ENCODE measurements at places on chromosomes 11 and 22.

- DNase-seq: no peak
These were observed 72.9 kb downstream of the CSNK2A3 start for GRCh38 chr11:11279956-11280689.

DNA sequence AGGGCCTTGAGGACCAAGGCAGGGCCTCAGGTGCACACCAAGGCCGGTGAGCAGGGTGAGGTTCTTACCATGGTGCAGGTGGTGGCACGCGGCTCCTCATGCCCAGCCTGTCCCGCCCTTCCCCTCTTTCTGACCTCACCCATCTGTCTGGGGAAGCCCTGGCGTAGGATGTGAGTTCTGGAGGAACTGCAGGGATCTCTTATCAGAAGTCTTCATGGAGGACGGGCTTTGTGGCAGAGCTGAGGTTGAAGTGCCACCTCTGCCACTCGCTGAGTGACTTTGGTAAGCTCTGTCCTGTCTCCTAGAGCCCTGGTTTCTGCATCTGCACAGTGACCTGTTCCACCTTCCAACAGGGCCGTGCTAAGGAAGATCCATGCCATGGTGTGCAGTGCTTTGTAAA, 49.1 kb downstream of the LRRC32 start:
- DNase-seq: no peak

DNA sequence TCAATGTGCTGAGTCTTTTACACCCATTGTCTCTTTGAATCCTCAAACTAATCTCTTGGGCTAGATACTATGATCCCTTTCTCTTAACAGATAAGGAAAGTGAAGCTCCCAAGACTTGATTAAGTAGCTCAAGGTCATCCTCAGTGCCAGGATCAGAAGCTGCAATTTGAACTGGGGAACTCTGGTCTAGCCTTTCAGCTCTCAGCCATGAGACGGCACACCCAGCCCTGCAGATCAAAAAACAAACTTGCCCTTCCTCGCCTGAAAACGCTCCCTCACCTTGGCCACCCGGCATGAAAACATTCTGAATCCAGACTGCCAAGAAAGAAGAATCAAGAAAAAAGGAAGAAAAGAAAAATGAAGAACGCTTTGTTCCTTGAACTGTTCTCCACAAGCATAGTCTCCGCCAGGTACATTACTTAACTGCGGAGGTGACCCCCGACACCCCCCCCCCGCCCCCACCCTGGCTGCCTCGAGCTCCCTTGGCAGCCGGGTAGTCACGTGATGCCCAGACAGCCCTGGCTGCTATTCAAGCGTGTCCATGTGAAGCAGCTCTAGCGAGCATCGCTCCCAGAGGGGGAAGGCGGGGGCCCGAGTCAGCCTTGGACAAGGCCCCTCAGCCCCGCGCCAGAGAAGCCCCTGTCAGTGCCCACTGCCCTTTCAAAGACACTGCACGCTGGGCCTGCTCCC, 451.2 kb downstream of the MIAT start:
- no peak for DNase-seq

- DNase-seq: no peak
These were observed 10.4 kb downstream of the SPON1 start for GRCh38 chr11:13972944-13973343.

DNA sequence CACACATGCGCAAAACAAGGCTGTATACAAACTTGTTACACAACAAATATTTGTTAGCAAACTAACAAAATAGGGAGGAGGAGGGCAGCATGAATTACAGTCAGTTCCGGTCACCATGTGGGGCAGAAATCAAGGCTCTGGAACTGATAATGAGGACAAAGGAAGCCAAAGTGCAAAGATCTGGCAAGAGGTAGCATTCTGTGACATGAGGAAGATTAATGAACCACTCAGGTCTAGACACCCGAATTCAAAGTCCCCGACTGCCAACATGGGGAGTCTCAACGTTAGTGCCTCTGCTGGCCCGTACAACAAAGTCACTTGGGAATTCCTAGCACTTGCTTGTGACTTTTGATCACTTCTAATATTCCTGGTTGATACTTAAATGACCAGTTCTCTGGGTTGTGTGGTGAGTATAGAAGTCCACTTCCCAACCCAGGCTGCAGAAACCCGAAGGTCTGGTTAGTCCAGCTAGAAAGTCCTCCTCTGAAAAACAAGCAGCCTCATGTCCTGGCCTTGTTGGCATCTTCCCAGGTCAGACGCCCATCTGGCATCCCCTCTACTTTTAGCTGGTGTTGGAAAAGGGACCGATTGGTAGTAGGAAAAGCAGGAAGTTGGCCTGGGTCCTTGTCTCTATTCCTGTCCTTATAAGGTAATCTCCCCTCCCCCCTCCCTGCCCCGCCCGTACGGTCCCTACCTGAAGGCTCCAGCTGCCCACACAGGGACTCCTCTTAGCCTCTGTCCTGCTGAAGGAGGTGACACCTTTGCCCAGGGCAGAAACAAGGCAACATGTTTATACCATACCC, 1.6 kb downstream of the SUN2 start:
- DNase-seq: no peak

DNA sequence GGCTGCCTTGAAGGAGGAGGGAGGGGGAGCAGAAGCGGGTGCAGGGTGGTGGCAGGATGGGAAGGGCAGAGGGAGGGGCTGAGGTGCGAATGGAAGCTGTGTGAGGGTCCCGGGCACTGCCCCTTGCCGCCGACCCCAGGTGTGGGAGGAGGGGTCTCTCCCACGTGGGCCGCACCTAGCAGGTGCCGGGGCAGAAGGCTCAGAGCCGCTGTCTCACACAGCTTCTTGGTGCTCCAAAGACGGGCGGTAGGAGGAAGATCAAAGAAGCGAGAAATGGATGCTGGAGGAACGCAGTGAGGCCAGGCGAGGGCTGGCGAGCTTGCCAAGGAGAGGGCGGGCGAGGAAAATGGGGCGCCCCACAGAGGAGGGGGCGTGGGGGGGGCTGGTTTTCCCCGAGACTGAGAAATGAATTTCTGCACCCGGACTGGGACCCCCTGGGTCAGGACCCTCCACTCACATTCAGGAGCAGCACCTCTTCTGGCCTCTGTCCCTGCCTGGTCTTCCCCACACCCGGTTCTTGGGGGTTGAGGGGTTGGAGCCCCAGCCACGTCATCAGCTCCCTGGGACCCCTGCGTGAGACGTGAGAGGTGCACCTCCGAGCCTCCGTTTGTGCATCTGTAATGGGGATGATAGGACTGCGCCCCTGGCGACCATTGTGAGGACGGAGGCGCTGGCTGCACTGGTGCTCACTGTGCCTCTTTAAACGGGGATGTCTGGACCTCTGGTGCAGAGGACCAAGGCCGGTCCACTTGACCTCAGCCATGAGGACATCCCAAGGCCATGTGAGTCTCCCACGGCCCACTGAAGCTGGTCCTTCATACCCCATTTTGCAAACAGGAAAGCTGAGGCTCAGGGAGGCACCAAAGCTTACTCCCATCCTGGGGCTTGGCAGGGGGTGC, 16.8 kb downstream of the LSP1 start:
- DNase-seq: no peak

- no peak for DNase-seq
These were observed 279.3 kb upstream of the TENM4 start for GRCh38 chr11:79720115-79720514.

DNA sequence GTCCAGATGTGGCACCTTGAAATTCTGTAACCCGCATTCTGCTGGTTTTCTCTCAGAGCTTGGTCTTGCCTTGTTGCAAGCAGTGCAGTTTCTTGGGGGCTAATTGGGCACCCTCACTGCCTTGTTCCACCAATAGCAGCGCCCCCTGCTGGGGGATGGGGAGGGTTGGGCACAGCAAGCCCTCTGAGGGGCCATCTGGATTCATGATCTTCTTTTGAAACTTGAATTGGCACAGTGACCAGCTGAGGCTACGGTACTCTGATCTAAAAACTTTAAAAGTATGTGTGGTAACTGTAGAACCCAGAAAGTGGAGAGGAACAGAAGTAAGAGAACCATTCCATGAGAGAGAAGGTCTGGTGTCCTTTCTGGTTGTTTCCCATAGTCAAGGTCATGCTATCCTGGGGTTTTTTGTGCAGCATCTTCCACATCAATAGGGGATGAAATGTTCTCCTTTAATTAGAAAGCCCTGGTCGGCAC, 64.2 kb downstream of the MED15 start:
- DNase-seq: peak; percentile 70

GRCh38 chr11:16158426-16158994, 197.8 kb downstream of the SOX6 start:
- no peak for DNase-seq

DNA sequence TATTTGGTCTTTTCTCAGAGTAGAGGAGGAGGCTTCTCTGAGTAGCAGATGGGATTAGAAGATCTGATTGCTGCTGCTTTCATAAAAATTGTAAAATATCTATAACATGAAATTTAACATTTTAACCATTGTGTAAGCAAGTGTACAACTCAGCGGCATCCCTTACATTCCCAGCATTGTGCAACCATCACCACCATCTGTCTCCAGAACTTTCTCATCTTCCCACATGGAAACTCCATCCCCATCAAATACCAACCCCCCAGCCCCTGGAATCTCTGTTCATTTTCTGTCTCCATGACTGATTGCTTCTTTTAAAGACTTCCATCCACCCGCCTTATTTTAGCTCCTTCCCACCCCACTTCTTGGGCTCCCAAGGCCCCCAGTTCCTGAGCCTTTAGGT, 32.3 kb downstream of the MRGPRD start:
- DNase-seq: no peak

- DNase-seq: no peak
These were observed 6.1 kb upstream of the CD59 start for GRCh38 chr11:33742249-33742851.

Measured in T-helper 9 cell (primary cell).